Cortex of kidney (tissue), 1 donor: ENCODE measurements at places on chromosomes 6 and 20.

- no peak for DNase-seq
These were observed 68.0 kb downstream of the PLAGL1 start for GRCh38 chr6:143940011-143940597.

GRCh38 chr6:13259393-13259792 lies 68.9 kb downstream of the TBC1D7 start:
- no peak for DNase-seq

DNA sequence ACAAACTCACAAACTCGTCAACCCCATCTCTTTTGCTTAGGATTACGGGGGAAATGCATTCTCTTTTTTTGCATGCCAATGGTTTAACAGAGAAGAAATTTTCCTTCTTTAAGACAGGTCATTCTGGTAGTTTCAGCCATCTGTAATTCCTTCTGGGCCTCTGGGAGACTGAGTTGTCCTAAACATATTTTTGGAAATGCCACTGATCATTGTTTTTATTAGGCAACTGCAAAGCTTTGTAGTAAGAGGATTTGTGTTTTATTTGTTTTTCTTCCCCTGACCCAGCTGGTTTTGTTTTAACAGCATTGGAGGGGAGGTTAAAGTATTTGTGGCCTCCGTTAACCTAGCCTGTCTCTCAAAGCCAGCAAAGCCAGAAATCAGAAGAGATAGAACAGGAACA lies 73.1 kb upstream of the ISM1 start:
- no peak for DNase-seq

DNA sequence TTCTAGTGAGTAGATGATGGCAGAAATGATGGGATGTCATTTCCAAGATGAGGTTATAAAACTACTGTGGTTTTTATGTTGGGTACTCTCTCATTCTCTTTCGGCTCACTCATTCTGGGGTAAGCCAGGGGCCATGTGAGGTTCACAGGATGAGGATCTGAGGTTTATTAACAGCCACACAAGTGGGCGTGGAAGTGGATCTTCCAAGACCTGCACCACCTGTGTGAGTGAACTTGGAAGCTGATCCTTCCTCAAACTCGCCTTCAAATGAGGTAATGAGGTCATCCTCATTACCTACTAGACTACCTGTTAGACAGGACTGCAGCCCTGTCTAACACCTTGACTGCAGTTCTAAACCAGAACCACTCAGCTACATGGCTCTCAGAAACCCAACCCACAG lies 45.1 kb upstream of the TAGAP start:
- DNase-seq: no peak

- no peak for DNase-seq
These were observed 81.1 kb downstream of the ATP9A start for GRCh38 chr20:51687108-51687507.

GRCh38 chr6:14656078-14656521 lies 538.5 kb downstream of the CD83 start:
- DNase-seq: no peak

DNA sequence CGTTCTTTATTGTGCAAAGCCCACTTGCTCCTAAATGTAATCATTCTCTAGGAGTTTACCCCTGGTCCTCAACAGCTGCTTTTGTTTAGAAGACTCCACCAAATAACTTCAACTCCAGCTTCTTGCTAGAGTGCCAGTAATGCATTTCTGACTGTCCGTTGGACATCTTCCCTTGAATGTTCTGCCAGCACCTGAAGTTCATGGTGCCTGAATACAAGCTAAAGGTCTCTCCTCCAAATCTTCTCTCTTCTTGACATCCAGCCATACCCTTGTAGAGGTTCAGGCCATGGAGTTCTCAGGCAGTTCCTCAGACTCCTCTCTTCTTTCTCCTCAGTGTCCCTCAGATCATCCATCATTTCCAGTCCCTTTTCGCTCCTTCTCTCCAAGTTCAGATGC lies 21.7 kb downstream of the PHACTR2 start:
- no peak for DNase-seq
